ENCODE measurements at places on chromosomes 6 and 20.
A peak's percentile ranks its signal among the peaks of the same experiment; 100 is the strongest.

DNA sequence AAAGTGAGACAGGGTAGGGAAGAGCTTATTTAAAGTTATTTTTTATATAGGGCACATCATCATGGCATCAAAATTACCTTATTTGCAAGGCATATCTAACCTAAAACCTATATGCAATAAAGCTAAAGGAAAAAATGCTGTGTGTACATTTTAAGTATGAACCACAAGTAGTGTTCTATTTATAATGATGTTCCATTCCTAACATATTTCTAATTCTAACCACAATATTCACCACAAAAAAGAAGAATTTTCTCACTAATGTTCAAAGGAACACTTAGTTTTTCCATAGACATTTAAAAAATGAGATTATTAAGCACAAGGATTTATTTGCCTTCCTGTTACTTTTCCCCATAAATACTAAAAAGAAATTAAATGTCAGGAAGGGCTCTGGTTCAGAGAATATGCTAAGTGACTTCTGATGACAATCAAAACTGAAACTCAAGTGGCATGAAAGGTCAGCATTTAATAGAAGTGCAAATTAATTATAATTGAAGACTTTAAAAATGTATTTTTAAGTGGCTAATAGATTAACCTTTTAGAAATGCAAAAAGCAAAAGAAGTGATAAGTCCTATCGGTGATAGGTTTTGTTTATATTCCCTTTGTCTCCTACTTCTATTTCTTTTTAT is 25.1 kb downstream of the GPR63 start:
- no peak for DNase-seq

DNA sequence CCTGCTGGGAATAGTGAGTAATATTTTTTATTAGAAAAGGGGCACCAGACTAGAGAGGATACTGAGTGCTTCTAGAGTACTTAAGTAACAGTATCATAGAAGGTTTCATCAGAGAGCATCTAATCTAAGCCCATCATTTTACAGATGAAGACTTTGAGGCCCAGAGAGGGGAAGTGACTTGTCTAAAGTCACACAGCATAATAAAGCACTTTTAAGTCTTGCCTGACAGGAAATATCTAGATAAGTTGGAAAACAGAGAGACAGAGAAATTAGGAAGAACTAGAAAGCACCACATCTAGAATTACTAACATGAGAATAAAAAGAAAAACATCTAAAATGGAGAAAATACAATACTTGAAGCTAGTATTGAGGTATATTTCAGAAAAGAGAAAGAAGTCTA is 6.0 kb downstream of the HLA-DMA start:
- no peak for DNase-seq

- DNase-seq, result peak; percentile 38
Measured at GRCh38 chr6:44078827-44079671, 48.2 kb downstream of the MRPL14 start.

- peak; percentile 95 for DNase-seq
Measured at GRCh38 chr6:32843979-32844838, at the start of gene PSMB8. Gene PSMB8 (minus strand): TSS chr6:32844047. CDS start chr6:32843996, 51 bp downstream.

- DNase-seq, result no peak
Measured at GRCh38 chr6:138953451-138953850, 34.6 kb downstream of the REPS1 start.

DNA sequence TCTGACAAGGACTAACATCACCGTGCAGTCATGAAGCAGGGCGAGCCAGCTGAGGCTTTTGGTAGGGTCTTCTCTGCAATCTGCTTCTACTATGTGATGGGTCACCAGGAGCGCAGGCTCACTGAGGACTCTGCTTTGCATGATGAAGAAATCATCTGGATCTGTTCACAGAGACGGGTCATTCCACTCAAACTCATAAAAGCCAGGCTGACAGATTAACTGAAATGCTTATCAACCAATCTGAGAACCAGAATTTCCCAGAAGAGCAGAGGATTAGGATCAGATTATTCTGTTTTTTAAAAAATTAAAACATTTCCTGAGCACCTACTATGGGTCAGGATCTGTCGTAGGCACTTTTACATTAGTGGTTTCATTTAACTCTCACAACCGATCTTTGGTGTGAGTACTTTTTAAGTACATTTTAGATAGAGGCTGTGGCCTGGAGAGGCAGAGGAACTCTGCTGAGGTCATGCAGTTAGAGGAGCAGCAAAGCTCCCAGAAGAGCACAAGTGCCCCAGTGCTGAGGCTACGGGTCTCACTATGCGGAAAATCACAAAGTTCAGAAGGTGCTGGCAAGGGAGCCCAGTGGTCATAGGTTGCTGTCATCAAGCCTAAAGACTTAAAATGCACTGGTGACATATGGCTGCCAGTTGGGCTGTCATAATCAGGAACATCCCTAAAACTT is 109.1 kb downstream of the BACH2 start:
- DNase-seq, result no peak

DNA sequence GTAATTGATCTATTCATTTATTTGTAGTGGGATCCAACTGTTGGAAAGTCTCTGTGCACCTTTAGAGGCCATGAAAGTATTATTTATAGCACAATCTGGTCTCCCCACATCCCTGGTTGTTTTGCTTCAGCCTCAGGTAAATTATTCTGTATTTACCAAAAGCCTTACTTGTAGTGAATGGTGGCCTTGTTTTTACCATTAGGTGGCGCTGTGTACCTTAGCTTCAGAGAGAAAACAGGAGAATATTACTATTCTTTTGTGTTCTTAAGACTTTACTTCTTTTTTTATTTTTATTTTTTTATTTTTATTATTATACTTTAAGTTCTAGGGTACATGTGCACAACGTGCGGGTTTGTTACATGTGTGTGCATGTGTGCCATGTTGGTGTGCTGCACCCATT is 23.7 kb downstream of the PEX7 start:
- no peak for DNase-seq

- no peak for DNase-seq
Measured at GRCh38 chr6:45447716-45448115, 70.0 kb upstream of the SUPT3H start.

- no peak for DNase-seq
Measured at GRCh38 chr20:6651561-6651960, 115.9 kb upstream of the BMP2 start.

GRCh38 chr6:169990095-169991030 is 238.9 kb downstream of the ERMARD start:
- peak; percentile 15 for DNase-seq

- no peak for DNase-seq
Measured at GRCh38 chr20:35225319-35226125, 968 bp upstream of the MMP24 start.

DNA sequence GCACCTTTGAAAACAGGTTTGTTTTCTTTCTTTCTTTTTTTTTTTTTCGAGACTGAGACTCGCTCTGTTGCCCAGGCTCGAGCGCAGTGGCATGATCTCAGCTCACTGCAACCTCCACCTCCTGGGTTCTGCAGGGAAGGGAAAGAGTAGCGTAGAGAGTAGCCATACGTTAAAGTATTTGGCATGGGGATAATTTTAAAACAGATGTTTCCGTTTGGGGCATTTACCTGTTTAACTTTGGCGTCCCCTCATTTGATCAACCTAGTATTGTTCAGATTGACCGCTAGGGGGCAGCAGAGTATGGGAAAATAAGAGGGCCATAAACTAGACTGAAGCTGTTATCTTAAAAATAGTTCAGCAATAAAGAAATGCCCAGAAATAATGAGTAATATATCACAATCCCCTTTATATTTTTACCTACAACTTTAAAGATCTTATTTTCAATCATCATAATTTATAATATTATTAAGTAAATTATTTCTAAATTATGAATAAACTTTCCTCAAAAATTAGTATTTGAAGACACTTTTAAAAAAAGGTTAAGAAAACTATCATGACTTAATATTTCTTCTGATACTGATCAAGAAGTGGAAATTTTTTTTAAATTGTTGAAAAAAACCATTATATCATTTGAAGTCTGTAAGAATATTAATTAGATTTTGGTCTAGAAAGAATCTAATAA is 7.6 kb upstream of the TAAR9 start:
- DNase-seq, result peak; percentile 42
